ENCODE measurements at places on chromosomes 13 and 19.

DNA sequence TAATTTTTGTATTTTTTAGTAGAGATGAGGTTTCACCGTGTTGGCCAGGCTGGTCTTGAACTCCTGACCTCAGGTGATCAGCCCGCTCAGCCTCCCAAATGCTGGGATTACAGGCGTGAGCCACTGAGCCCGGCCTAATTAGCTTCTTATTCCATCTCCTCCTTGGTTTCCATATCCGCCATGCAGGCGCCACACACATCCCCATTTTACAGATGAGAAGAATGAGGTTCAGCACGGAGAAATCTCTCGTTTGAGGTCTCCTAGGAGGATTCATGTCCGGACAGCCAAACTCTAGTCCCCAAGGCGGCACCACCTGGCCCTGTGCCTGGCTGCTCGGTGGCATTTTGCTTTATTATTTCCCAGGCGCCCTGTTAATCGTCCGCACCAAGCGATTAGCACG lies 46.2 kb upstream of the PTPRS start:
- DNase-seq, result no peak

DNA sequence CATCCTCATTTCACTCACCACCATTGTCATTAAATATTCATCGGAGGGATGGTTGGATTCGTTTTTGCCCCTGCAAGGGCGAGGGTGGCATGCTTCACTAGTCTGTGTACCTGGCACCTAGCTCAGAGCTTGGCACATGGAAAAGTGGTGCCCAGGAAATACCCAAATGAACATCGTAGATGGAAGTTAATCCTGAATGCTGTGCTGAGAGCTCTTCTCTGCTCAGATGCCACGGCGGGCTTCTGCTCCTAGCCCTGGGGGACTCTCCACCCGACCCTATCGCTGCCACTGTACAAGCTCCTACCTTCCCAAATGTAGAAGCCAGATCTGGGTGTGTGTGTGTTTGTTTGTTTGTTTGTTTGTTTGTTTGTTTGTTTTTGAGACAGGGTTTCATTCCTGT lies 113.0 kb upstream of the ZNF507 start:
- DNase-seq, result no peak

DNA sequence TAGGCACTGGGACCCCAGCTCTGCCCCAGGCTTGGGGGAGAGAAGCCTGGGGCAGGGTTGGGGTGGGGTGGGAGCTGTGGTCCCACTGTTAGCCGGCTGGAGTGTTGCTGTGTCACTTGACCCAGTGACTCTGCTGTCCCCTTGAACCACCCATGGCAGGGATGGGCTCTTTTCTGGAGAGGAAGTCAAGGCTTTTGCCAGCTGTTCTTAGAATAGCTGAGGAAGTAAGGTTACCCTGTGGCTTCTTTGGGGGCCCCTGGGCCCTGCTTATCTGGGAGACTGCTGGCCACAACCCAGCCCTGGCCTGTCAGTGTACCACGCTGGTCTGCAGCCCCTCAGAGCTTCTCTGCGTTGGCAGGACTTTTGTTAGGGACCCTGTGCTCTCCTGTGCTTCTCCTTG lies 9.1 kb downstream of the PNPLA6 start:
- no peak for DNase-seq

- DNase-seq, result no peak
Observed at GRCh38 chr13:20418953-20419352, 106.7 kb downstream of the CRYL1 start.

GRCh38 chr13:73952648-73953047 lies 181.6 kb downstream of the KLF12 start:
- DNase-seq, result no peak

Measured in stimulated activated CD4-positive, alpha-beta T cell treated with anti-CD3 and anti-CD28 coated beads, Interleukin-1b, Interleukin-23, amount 100 ng/mL, for 24 hours (primary cell).